ENCODE measurements at places on chromosomes 7 and 10.
A peak's percentile ranks its signal among the peaks of the same experiment; 100 is the strongest.

- no peak overlapping the region for H3K27ac ChIP-seq
- DNase-seq: peak; percentile 8
- H3K27me3 ChIP-seq: no peaks in the 10 kb centered on the region
- no peaks in the 10 kb centered on the region for H3K36me3 ChIP-seq
Measured at GRCh38 chr7:3218411-3219225, 82.4 kb upstream of the SDK1 start.

- H3K36me3 ChIP-seq: no peaks in the 10 kb centered on the region
- no peak overlapping the region for H3K4me3 ChIP-seq
- no peak overlapping the region for H3K27ac ChIP-seq
- no peaks in the 10 kb centered on the region for H3K27me3 ChIP-seq
- DNase-seq: no peak
- peaks cover 4% of the 10 kb centered on the region for H3K4me1 ChIP-seq
Measured at GRCh38 chr7:18117482-18117881, 89.8 kb upstream of the PRPS1L1 start.

DNA sequence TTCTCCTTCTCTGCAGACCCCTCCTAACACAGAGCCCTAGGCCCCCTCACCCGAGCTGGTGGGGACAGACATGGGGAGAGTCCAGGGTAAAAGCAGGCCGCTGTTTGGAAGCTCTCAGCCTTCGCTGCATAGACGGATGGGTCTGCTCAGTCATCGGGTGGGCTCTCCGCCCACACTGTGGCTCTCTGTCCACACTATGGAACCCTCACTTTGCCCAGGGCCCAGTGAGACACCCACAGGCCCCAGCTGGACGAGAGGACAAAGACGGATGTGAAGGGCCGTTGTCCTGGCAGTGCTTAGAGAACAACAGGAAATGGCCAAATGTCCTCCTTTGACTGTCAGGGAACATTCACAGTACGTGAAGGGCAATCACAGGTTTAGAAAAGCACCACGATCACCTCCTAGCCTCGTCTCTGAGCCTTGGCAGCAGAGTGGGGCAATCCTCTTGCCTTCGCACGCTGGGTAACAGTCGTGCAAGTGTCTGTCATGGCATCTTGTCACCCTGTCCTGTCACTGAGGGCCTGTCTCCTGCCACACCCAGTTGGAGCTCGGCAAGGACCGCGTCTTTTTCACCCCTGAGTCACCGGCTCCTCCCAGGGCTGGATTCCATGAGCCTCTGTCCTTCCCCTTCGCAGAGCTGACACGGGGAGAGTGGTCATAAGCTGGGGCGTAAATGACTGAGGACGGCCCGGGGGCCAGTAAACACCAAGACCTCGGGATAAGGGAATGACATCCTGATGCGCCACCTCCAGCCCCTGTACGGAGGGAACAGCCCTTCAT lies 80.6 kb downstream of the PRKAG2 start:
- no peak overlapping the region for H3K27ac ChIP-seq
- H3K36me3 ChIP-seq: no peaks in the 10 kb centered on the region
- H3K4me1 ChIP-seq: no peaks in the 10 kb centered on the region
- no peaks in the 10 kb centered on the region for H3K27me3 ChIP-seq
- H3K4me3 ChIP-seq: no peak overlapping the region
- DNase-seq: no peak

GRCh38 chr10:33773253-33773573 lies 438.7 kb upstream of the NRP1 start:
- H3K36me3 ChIP-seq: no peaks in the 10 kb centered on the region
- DNase-seq: no peak
- peaks cover 27% of the 10 kb centered on the region for H3K4me1 ChIP-seq

DNA sequence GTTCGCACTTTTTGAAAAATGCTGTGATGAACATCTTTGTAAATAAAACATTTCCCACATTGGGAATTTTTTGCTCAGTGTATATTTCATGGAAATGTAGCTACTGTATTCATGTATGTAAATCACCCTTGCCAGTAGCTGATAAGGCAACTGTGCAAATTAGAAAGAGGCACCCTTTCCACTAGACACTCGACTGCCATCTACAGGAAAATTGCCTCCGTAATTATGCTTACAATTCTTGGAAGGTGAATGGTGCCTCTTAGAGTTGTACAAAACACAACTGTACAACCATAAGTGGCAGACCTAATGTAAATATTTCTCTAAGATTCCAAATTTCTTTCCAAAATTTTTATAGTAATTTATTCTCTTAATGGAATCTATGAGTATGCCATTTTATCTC lies 491.7 kb downstream of the CCSER2 start:
- H3K4me1 ChIP-seq: peaks cover 1% of the 10 kb centered on the region
- DNase-seq: no peak
- no peak overlapping the region for H3K4me3 ChIP-seq
- no peak overlapping the region for H3K27ac ChIP-seq

GRCh38 chr10:42477170-42477569 lies 161.2 kb downstream of the ZNF33B start:
- no peak overlapping the region for H3K27ac ChIP-seq
- no peaks in the 10 kb centered on the region for H3K27me3 ChIP-seq
- H3K4me1 ChIP-seq: no peaks in the 10 kb centered on the region

GRCh38 chr10:125030567-125031197 lies 88.8 kb downstream of the ZRANB1 start:
- H3K4me3 ChIP-seq: no peak overlapping the region
- H3K27ac ChIP-seq: no peak overlapping the region
- H3K4me1 ChIP-seq: peaks cover 19% of the 10 kb centered on the region
- no peak for DNase-seq
- peaks cover 72% of the 10 kb centered on the region for H3K36me3 ChIP-seq
- H3K27me3 ChIP-seq: no peaks in the 10 kb centered on the region

GRCh38 chr7:98617051-98617959 lies at the start of gene NPTX2:
Gene NPTX2, plus strand, starts transcription at chr7:98617285. Its CDS starts 177 bp downstream, at chr7:98617462.
- DNase-seq: peak; percentile 73
- H3K27me3 ChIP-seq: peaks cover 76% of the 10 kb centered on the region
- H3K4me3 ChIP-seq: peak within 1 kb of the TSS; percentile 45
- no peak within 1 kb of the TSS for H3K27ac ChIP-seq

- H3K4me3 ChIP-seq: no peak overlapping the region
- peaks cover 12% of the 10 kb centered on the region for H3K4me1 ChIP-seq
- H3K27me3 ChIP-seq: no peaks in the 10 kb centered on the region
- H3K27ac ChIP-seq: peak overlapping the region; percentile 33
Measured at GRCh38 chr7:129646369-129647021, 35.0 kb downstream of the NRF1 start.

GRCh38 chr7:139762886-139763285 lies 14.9 kb downstream of the HIPK2 start:
- no peak for DNase-seq
- H3K36me3 ChIP-seq: no peaks in the 10 kb centered on the region
- no peak overlapping the region for H3K27ac ChIP-seq
- no peaks in the 10 kb centered on the region for H3K27me3 ChIP-seq
- no peaks in the 10 kb centered on the region for H3K4me1 ChIP-seq

- no peak overlapping the region for H3K4me3 ChIP-seq
- H3K4me1 ChIP-seq: peaks cover 19% of the 10 kb centered on the region
- H3K27me3 ChIP-seq: no peaks in the 10 kb centered on the region
Measured at GRCh38 chr10:10293481-10293951, 724.2 kb upstream of the CELF2 start.

DNA sequence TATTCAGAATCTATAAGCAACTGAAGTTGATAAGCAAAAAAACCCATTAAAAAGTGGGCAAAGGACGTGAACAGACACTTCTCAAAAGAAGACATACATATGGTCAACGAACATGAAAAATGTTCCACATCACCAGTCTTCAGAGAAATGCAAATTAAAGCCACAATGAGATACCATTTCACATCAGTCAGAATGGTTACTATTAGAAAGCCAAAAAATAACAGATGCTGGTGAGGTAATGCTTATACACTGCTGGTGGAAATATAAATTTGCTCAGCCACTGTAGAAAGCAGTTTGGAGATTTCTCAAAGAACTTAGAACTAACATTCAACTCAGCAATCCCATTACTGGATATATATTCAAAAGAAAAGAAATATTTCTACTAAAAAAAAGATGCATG lies 332.8 kb upstream of the PLXDC2 start:
- H3K36me3 ChIP-seq: no peaks in the 10 kb centered on the region
- no peak overlapping the region for H3K27ac ChIP-seq
- H3K27me3 ChIP-seq: no peaks in the 10 kb centered on the region
- H3K4me1 ChIP-seq: no peaks in the 10 kb centered on the region

DNA sequence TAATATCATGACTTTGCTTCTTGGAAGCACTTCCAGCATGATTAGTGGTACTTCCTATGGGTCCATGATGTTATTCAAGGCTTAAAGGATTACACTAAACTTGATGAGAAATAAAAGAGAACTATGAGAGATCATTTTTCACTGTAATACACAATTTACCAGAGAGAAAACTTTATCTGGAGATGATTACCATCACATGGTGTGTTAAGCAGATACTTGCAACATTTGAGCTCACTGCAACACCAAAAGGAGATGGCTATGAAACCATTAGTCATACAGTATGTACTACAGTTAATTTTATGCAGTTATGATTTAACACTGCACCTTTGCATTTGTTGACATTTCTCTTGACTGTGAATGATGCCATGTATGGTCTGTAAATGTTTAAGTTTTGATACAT lies 311.3 kb upstream of the AOAH start:
- no peaks in the 10 kb centered on the region for H3K27me3 ChIP-seq
- H3K4me1 ChIP-seq: peaks cover 15% of the 10 kb centered on the region
- no peak overlapping the region for H3K27ac ChIP-seq
- no peaks in the 10 kb centered on the region for H3K36me3 ChIP-seq

- no peak overlapping the region for H3K27ac ChIP-seq
- H3K4me1 ChIP-seq: peaks cover 16% of the 10 kb centered on the region
- no peak overlapping the region for H3K4me3 ChIP-seq
- no peak for DNase-seq
- peaks cover 28% of the 10 kb centered on the region for H3K27me3 ChIP-seq
- no peaks in the 10 kb centered on the region for H3K36me3 ChIP-seq
Measured at GRCh38 chr10:132522521-132523411, 14.8 kb upstream of the INPP5A start.

- no peaks in the 10 kb centered on the region for H3K4me1 ChIP-seq
- H3K4me3 ChIP-seq: no peak overlapping the region
- H3K36me3 ChIP-seq: no peaks in the 10 kb centered on the region
- no peak for DNase-seq
- H3K27me3 ChIP-seq: no peaks in the 10 kb centered on the region
- H3K27ac ChIP-seq: no peak overlapping the region
Measured at GRCh38 chr10:132551093-132551807, 13.7 kb downstream of the INPP5A start.

DNA sequence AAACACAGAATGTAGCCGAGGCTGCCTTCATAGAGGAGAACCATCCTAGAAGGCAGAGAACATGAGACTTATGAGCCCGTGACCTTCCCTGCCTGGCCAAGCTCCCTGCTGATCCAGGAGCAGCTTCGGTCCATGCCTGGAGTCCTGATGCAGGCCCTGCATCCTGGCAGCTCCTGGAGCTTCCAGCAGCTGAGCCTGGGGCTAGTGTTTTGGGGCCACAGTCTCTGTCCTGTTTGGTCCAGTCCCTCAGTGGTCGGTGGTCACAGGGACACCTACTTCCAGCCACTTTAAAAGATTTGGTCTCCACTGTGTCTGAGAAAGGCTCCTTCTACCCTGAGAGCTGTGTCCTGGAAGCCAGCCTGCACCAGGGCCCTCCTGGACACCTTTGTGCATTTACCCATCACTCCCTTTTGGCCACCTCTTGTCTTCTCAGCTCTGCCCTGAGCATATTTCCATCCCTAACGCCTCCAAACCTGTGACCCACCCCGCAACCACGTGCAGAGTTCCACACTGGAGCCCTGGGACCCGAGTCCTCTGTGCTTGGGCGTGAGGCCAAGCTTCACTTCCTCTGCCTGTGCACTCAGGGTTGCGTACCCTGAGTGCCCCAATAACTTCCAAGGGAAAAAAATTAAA lies 315.2 kb upstream of the ZNF32 start:
- no peak for DNase-seq
- H3K4me1 ChIP-seq: no peaks in the 10 kb centered on the region
- H3K27me3 ChIP-seq: no peaks in the 10 kb centered on the region
- H3K4me3 ChIP-seq: no peak overlapping the region
- H3K36me3 ChIP-seq: no peaks in the 10 kb centered on the region

DNA sequence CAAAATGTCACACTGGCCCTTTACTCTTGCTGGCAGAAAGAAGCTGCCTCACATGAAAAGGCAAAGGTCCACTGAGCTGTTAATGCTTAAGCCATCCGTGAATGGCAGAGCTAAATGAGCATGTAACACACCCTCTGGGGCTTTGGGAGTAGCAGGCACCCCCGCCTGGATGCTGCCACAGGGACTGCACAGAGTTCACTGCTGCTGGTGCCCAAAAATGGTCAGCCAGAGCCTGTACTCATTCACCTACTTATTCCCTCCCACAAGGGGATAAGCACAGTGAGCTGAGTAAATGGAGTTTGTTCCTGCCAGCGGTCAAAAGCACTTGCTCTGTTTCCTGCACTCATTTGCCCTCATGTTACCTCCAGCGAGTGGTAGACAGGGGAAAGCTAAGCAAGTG lies 374.0 kb upstream of the STEAP1 start:
- no peaks in the 10 kb centered on the region for H3K27me3 ChIP-seq
- no peak overlapping the region for H3K27ac ChIP-seq
- H3K4me3 ChIP-seq: no peak overlapping the region

DNA sequence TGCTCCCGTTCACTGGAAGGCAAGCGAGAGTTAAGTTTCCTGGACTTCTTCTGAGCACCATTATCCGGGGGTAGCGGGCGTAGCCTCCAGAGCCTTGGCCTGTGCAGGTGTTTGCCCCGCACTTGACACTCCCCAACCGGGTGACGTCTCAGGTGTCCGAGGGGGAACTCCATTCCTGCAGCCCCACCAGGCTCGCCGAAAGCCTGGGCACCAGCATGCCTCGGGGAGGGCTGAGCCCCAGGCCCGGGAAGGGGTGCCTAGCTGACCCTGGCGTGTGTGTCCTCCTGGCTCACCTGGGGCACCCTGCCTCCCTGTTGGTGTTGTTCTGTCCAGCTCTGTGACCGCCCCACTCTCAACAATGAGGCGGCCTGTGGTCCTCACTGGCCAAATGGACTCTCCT lies 109.4 kb upstream of the GPR26 start:
- DNase-seq: no peak
- no peaks in the 10 kb centered on the region for H3K27me3 ChIP-seq
- H3K4me1 ChIP-seq: no peaks in the 10 kb centered on the region
- H3K36me3 ChIP-seq: no peaks in the 10 kb centered on the region
- H3K4me3 ChIP-seq: no peak overlapping the region
- H3K27ac ChIP-seq: no peak overlapping the region

DNA sequence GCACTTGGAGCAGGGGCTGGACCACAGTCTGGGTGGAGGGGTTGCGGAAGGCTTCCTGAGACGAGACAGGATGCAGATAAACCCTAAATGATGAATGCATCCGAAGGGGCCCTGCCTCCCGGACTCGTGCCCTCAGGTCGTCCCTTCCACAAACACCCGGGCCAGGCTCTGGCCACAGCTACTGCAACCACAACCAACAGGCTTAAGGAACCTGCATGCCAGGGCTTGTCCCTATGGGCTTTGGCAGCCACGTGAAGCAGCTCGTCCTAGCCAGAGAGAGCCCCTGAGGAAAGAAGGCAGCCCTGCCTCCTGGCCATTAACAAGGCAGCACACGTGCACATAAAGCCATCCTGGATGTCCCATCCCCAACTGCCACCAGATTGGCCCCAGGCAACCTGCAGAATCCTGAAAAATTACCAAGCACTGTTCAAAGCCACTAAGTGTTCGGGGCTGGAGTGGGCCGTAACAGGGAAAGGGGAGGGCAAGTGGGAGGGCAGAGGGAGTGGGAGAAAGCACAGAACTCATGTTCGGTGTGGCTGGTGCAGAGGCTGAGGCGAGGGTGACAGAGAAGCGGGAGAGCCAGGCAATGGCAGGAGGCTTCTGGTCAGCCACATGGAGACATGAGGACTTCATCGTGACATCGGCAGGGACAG lies 62.7 kb downstream of the MAD1L1 start:
- H3K27me3 ChIP-seq: no peaks in the 10 kb centered on the region
- no peak for DNase-seq
- H3K27ac ChIP-seq: peak overlapping the region; percentile 35
- no peak overlapping the region for H3K4me3 ChIP-seq
